HS-5 (cell line): ENCODE measurements at places on chromosomes 11 and 22.

DNA sequence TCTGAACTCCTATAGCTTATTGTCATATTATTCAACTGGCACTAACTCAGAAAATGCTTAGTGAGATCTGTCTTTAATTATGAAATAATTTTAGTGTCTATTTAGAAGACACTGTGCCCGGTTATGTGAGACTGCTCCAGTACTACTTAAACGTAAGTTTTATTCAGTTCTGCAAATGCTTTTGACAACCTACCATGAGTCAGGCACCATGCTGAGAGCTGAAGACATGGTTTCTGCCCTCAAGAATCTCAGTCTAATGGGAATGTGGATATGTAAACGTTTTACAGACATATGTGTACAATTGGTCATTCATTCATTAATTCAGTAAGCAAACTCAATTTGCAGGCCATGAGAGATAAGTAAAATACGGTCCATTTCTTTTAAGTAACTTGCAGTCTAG is 40.0 kb downstream of the DCUN1D5 start:
- no peak for DNase-seq

DNA sequence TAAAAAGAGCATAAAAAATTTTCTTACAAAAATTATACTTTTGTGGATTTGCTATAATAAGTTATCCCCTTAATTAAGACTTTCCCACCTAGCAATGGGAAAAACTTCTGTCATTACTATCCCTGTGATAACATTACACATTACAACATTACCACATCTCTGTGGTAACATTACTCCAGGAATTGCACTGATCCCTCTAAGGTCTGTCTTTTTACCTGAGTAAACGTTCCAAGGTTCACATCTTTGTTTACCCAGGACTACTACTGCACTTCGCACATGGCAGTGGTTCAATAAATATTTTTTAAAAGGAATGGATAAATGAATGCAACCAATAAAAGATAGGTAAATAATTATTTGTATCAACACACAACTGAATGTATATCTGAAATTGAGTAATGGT is 92.4 kb upstream of the NOX4 start:
- DNase-seq = no peak

GRCh38 chr11:44671234-44671633 is 55.5 kb upstream of the TSPAN18 start:
- DNase-seq = no peak

GRCh38 chr22:25156736-25157135 is 42.9 kb upstream of the CRYBB3 start:
- DNase-seq = no peak

- DNase-seq = no peak
Measured at GRCh38 chr11:42271306-42271705, 811.9 kb upstream of the LRRC4C start.

GRCh38 chr11:119337581-119338317 is 2.9 kb downstream of the C1QTNF5 start:
- DNase-seq = peak; percentile 35

GRCh38 chr22:37062702-37063381 is 11.3 kb downstream of the KCTD17 start:
- no peak for DNase-seq

DNA sequence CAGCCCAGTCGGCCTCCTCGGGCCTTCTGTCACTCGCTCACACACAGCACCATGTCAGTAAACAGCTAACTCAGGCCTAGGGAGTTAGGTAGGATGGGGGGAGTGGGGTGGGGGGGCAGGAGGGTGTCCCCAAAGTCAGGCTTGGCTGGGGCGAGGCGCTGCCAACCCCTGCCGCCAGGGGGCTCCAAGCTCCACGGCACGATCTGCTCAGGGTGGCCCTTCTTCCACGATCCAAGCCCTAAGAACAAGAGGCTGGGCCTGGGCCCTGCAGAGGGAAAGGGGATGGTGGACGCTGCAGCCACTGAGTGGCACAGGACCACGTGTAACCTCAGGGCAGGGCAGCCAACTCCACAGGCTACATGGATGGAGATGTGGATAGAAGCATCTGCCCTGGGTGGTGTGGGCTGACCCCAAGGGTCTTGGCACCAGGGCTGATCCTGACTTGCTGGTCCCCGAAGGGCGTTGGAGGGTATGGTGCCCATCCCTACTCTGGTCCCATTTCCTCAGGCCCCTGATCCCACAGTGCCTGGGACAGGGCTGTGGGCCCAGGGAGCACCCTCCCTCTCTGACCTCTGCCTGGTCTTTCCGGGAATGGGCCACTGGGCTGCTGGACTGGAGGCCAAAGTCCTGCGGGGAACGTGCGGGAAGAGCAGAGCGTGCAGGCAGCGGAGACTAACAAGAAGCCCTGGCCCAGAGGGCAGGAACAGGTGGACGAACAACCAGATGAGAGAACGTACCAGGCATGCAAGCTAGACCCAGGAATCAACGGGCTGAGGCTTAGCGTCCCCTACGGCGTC is 29.1 kb upstream of the TXNRD2 start:
- no peak for DNase-seq

DNA sequence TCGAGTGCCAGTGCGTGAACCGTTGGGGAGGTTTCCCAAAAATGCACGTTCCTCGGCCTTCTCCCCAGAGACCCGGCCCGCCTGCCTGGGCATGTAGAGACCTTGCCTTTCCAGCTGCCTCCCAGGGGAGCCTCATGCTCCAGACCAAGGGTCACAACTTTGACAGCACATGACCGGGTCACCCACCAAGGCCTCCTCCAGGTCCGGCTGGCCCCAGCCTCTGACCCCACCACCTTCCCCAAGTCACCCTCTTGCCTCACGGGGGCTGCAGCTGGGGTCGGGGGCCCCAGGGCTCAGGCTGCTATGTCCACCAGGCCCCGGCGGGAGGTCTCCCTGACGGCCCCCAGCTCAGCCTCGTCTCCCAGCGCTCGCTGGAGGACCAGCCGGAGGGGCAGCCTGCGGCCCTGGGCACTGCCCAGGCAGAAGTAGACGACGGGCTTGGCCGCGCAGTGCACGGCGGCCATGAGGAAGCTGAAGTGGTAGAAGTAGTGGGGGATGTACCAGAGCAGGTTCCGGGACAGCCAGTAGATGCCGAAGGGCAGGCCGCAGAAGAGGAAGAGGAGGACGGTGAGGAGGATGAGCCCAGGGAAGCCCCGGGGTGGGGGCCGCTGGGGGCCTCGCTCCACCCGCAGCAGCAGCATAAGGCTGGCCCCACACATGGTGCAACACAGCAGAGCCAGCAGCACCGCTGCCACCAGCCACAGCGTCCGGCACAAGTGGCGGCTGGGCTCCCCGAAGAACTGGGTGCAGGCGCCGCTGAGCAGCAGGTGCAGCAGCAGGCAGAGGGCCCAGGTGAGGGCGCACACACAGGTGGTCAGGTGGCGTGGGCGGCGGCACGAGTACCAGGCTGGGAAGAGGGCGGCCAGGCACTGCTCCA is 4.4 kb downstream of the MRGPRE start:
- no peak for DNase-seq

- peak; percentile 61 for DNase-seq
Measured at GRCh38 chr22:37345863-37346504, 63.7 kb downstream of the CYTH4 start.

- DNase-seq = no peak
Measured at GRCh38 chr11:20015101-20015500, 145.2 kb downstream of the DBX1 start.

DNA sequence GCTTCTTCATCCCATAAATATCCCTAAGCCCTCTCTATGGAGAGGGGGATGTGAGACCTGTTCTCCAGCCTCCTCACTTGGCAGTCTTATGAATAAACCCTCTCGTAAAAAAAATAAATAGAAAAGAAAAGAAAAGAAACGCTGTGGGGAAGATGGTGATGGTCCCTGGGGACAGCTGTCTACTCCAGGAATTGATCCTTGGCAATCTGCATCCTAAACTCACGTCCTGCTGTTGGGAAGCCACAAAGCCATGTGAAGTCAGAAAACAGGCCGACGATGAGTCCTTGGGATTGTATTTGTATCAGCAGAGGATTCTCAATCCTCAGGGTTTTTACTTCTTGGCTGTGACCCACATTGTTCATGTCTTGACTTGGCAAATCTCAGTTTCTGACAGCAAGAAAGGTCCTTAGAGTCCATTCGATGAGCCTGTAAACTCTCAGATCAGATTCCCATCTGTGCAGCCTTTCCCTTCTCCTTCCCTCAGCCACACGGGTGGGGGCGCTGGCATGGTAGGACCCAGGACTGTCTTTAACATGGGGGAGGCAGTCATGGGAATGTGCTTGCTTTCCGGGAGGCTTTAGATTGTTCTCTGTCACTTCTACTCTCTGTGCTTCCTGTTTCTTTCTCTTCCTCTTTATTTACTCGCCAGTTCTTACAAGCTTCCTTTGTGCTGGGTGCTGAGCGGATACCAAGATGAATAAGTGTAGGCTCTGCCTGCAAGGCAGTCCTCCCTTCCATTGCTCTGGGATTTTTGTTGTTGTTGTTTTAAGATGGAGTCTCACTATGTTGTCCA is 24.9 kb downstream of the TCP11L1 start:
- no peak for DNase-seq

GRCh38 chr22:20440637-20441591 is 3.3 kb upstream of the SCARF2 start:
- DNase-seq = no peak

GRCh38 chr22:38758276-38758945 is 2.6 kb upstream of the SUN2 start:
- no peak for DNase-seq

- no peak for DNase-seq
Measured at GRCh38 chr11:116422956-116423600, 349.7 kb downstream of the BUD13 start.
